ENCODE measurements at places on chromosomes 3 and 15.

- no peak for DNase-seq
These were observed 85.2 kb upstream of the CHL1 start for GRCh38 chr3:111143-112069.

DNA sequence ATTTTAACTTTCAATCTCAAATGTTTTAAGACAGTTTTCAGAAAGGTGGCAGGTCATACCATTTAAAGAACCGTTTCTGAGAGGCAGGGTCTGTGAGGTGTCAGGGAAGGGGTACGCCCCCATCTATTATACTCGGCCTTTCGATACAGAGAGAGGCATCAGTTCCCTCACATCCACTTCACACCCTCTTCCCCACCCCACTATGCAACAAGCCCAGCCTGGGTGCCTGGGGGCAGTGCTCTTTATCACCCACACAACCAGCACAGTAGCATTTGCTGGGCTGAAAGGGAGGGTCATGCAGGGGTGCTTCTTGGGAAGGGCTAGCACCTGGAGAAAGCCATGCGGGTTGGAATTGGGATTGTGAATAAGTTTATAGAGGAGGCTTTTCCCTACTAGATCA, 56.0 kb upstream of the KCNMB2 start:
- no peak for DNase-seq

- no peak for DNase-seq
These were observed 190.1 kb downstream of the FAM43A start for GRCh38 chr3:194875581-194876402.

DNA sequence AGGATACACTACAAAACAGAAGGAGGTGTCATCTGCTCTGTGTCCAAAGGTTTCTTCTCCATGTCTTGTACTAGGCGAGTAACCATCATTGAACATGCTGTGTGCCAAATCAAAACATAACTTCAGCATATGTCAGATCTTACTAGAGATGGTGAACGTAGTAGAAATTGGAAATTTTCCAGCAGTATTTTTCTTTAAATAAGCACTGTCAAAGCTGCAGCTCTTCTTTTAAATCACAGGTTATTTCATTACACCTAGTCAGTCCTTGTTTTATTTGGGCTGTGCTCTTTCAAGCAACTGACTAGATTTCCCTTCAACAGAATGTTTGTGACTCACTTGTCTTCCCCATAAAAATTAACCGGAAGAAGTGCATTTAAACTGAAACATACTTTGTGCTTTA, 46.5 kb downstream of the MSL2 start:
- no peak for DNase-seq

DNA sequence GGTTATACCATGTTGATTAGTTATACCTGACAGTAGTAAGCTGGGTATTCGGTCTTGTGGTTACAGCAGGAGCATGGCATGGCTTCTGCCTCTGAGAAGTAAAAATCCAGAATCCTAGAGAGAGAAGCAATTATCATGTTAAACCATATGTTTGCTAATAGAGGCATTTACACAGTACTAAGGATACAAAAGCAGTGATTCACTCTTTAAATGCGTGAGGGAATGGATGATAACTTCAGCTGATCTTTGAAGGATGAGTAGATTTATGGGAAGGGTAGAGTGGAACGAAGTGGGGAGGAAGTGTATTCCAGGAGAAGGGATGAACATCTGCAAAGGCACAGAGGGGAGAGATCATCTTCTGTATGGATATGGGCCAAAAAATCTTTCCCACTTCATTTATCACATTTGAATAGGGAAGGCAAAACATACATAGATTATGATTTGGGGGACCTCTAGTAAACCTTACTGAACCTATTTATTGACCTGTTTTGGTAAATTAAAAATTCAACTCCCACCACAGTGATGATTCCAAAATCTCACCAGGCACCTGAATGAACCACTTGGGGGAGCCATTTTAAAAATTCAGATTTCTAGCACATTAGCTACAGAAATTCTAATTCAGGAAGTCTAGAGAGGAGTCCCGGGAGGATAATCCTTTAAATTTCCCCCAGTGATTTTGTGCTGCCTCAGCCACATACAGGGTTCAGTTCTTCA, 35.1 kb downstream of the IGSF10 start:
- DNase-seq = no peak

GRCh38 chr3:4813909-4814304, 165.3 kb upstream of the BHLHE40 start:
- no peak for DNase-seq

DNA sequence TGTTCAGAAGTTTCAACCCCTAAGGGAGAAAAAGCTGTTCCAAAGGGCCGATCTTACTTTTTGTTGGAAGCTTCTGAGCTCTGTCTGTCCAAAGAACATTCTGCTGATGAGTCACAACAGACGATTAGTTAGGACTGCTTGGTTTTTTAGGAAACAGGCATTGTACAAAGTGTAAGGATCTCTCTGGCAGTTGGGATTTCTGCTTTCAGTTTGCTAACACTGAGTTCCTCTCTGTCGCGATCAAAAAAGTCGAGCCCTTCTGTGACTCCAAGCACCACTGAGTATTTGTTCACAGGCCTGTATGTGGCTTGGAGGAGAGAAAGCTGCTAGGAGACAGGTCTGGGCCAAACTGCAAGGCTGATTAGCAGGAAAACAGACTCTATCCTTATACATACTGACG, 91.8 kb upstream of the PFN2 start:
- no peak for DNase-seq

DNA sequence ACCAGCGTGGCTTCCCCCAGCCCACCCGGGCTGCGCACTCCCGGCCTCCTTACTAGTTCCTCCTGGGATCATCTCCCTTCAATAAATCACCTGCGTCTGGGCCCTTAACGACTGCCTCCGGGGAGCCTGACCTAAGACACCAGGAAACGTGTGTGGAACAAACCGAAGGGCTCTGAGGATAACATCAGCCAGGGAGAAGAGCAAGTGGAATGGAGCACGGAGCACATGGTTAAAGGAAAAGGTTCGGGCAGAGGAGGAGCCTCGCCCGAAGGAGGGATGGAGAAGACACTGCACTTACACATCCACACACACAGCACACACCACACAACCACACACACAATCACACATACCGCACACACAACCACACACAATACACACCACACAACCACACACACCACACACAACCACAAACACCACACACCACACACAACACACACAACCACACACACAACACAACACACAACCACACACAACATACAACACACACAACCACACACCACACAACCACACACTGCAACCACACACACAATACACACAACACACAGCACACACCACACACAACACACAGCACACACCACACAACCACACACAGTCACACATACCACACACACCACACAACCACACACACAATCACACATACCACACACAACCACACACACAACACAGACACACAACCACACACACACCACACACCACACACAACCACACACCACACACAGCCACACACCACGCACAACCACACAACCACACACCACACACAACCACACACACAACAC, 24.7 kb downstream of the CPN2 start:
- no peak for DNase-seq

DNA sequence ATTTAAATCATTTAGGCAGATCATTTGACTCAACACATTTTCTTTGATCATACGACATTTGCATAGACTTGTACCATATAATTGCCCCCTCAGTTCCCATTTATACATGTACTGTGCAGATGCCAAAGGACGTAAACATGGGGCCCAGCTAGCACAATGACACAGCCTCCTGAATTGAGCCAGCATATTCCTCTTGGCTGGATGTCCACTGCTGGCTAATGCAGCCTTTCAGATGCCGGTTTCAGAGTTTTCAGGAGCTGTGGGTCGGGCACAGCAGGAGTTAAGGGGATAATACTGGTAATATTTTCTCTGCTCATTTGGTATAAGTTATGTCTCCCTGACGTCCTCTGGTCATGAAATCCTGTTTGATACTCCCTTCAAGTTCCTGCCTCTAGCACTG, 39.4 kb downstream of the KAT2B start:
- no peak for DNase-seq

DNA sequence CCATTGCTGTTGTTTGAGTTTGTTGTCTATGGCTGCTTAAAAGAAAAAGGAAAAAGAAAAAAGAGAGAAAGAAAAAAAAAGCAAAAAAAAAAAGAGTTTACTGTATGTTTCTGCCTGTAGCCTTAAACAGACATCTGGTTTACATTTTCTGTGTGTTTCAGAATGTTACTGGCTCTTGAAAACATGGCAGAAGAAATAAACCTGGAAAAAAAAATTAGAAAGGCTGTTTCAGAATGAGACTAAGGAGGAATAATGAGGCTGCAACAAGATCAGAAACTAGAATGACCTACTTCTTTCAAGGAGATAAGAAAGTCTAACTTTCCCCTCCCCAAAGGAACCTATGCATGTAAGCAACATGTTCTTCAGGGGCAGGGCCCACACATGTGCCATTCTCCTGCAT, 292.1 kb downstream of the DIPK2A start:
- no peak for DNase-seq

GRCh38 chr15:101183226-101183930, 68.5 kb downstream of the CHSY1 start:
- DNase-seq = no peak

DNA sequence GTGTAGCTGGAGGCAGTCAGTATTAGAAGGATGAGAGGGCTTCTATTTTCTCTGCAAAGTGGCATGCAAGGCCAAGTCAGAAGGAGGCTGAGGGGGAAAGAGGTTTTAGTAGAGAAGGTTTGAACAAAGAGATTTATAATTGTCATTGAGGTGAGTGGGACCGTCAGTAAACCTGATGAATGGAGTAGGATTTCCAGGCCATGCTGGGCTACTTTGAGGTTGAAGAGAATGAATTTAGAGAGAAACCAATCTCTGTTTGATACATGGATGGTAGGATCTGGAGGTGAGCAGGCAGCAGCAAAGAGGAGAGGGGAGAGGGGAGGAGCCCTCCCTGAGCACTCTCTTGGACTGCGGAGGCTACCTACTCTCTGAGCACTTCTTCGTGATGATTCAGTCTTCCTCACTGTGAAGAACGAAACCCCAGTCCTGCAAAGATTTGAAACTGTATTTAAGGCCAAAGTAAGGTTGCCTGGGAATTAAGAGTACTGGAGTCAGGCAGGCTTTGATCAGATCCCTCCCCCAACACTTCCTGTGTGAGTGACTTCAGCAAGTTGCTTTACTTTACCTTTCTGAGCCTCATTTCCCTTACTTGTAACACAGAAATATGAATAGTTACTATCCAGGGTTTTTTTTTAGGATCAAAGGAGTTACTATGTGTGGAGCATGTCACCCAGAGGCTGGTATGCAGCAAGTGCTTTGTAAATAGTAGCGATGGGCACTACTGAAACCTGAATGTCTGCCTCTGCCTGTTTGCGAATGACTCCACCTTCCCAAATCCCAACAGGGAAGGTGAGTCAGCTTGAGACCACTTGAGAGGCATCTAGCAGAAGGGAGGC, 75.8 kb downstream of the RPL39L start:
- DNase-seq = no peak

DNA sequence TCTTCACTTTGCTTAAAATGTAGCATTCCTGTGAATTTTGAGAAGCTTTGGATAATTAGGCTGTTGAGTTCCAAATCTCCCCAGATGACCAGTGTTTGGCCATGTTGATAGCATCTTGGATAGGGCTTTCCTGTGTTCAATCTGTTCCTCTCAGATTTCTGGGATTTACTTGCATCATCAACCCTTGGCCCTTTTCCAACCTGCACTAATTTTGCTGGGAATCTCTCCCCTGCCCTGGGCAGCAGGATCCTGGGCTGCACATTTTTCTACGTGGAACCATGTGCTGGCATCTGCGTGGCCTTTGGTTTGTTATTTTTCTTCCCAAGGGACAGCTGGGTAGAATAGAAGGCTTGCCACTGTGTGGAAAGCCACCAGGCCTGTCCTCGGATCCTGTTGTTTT, 75.4 kb upstream of the PLXNA1 start:
- no peak for DNase-seq

DNA sequence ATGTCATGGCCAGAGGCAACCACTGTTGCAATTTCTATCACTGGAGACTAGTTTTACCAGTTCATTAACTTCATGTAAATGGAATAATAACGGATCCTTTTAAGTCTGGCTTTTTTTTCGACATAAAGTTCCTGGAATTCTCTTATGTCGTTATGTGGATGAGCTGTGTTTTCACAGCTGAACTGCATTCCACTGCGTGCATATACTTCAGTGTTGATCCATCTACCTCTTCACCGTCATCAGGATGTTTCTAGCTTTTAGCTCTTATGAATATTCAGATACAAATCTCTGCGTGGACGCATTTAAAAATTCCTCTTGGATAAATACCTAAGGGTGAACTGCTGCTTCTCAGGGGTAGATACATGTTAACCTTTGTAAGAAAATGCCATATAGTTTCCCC, 15.6 kb upstream of the CYFIP1 start:
- DNase-seq = no peak
